Stimulated activated CD8-positive, alpha-beta memory T cell treated with anti-CD3 and anti-CD28 coated beads, Interleukin-7, amount 100 ng/mL, for 1 hour (primary cell): ENCODE measurements at places on chromosomes 2 and 18.

GRCh38 chr2:191682126-191682525, 4.2 kb downstream of the NABP1 start:
- no peak for DNase-seq

DNA sequence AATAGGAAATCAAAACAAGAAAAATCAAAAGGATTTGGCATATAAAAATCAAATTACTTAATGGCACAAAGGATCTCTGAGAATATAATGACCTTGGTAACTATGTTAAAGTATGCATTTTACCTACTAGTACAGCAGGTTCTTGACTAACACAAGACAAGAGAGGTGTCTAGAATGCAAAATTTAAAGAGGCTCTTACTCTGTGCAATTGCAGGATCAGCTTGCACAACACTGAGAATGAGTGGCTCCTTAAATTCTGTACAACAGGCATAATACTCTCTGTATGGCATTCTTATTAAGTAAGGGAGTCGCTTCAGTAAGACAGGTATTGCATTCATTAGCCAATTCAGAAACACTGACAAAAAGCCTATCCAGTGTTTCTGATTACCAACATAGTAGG, 72.6 kb downstream of the UGP2 start:
- no peak for DNase-seq

- DNase-seq, result no peak
These were observed 122.9 kb downstream of the MTCL1 start for GRCh38 chr18:8828300-8828699.

DNA sequence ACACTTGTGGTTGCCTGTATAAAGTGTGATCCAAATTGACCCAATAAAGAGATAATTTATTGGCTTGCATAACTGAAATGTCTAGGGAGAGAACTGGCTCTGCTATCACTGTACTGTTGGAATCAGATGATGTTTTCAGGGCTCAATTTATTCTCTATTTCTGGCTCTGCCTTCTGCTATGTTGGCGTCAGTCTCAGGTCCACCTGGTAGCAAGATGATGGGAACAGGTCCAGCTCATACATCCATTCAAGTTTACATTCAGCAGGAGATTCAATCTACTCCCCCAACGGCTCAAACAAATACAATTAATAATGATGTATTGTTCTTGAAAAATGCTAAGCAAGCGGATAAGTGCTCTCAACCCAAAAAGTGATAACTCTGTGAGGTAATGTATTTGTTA, 297.7 kb upstream of the SYT4 start:
- DNase-seq, result no peak

- DNase-seq, result peak; percentile 19
These were observed 31.0 kb downstream of the RNF125 start for GRCh38 chr18:32049393-32050171.

- DNase-seq, result no peak
These were observed 14.3 kb upstream of the ANKRD53 start for GRCh38 chr2:70964133-70964532.

DNA sequence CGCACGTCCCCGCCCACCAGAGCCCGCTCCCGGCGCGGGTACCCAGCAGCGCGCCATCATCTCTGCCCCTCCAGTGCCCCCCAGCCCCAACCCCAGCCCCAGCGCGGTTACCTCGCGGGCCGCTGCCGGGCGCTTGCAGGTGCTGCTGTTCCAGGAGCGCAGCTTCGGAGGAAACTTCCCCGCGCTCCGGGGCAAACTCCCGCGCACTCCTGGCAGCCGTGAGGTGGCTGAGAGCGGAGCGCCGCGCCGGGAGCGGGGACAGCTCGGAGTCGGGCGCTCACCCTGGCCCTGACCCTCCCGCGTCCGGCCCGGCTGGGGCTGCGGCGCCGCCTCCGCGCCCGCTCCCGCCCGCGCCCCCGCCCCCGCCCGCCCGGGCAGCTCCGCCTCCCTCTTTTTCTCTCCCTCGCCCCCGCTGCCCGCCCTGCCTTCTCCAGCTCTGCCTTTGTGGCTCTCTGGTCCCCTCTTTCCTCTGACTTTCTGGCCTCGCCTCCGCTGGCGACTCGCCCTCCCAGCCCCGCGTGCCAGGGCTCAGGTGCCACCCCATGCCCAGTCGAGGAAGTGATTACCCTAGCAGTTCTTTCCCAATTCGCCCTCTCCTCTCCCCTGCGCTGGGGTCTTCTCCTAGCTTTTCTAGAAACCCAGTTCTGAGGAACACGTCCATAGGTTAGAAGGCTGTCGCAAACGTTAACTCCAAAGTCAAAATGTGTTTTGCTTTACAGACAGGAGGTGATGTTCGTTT, at the start of gene CHST9:
TSS of gene CHST9 (minus strand) at position 284 of the 739 bp plus-strand sequence. CDS start 42,499 bp downstream, outside the sequence.
- DNase-seq, result no peak

DNA sequence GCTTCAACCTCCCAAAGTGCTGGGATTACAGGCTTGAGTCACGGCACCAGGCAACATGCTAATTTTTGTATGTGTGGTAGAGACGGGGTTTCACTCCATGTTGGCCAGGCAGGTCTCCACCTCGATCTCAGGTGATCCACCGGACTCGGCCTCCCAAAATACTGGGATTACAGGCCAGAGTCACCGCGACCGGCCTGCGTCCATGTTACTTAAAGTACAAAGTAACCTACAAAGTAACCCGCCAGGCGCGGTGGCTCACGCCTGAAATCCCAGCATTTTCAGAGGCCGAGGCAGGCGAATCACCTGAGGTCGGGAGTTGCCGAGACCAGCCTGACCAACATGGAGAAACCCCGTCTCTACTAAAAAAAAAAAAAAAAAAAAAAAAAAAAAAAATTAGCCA, 1.1 kb upstream of the ANKRD30B start:
- no peak for DNase-seq

GRCh38 chr2:181984060-181984459, 1.6 kb upstream of the PPP1R1C start:
- DNase-seq, result no peak

DNA sequence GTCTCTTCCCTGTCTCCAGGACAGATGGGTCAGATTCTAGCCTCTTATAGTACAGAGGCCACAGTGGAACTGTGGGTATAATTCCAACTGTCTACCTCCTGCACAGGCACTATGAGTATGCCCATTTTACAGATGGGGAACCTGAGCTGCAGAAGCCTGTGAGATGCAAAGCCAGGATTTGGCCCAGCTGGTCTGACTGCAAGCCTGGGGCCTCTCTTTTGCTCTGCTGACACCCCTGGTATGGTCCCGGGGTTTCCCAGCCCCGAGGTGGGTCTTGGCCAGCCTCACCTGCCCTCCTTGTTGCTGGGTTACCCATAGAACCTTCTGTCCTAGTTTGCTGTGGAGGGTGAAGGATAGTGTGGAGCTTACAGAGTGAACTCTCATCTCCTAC, 9.8 kb downstream of the HS6ST1 start:
- DNase-seq, result no peak
